ENCODE measurements at places on chromosomes 3 and 15. TPM values are rescaled to one million over a fixed set of nuclear protein-coding genes. Genes with fewer than 3 reads are reported as not detected.

GRCh38 chr15:70447928-70448698 lies 315.2 kb downstream of the UACA start:
- peak; percentile 58 for DNase-seq

DNA sequence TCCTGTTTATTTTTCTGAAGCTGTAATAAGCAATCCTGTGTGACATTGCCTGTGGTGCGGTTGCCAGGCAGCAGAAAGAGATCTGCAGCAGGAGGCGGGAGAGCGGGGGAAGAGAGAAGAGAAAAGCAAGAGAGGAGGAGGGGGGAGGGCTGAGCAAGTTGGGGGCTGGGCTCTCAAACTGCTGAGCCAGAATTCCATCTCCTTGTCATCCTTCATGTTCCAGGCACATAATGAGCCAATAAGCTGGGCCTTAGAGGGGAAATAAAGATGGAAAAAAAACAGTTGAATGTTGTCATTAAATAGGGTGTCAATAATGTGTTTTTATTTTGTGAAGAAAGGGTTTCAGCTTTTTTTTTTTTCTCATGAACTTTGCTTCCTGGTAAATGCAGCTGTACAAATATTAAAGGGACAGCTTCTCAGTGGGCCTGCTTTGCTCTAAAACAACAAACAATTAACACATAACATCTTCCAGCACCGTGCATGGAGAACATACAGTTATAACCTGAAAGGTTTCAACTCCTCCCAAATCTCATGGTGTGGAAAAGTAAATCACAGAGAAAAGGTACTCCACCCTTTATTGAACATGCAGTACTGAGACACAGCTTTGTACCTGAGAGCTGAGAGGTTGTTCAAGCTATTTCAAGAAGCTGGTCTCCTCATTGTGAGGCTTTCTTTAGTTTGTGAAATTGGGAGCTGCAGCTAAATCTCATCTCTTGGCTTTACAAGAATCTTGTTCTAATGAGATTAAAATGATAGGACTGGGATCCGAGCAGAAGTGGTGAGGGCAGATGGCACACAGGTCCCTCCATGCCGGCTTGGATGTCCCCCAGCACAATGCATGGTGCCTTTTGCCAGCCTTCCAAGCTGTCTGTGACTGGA lies 451.1 kb upstream of the KCNMB2 start:
- peak; percentile 100 for DNase-seq

- no peak for DNase-seq
These were observed 18.5 kb downstream of the C3orf85 start for GRCh38 chr3:109154979-109155378.

GRCh38 chr15:67137951-67138848 lies 72.8 kb downstream of the SMAD3 start:
- DNase-seq: peak; percentile 62

DNA sequence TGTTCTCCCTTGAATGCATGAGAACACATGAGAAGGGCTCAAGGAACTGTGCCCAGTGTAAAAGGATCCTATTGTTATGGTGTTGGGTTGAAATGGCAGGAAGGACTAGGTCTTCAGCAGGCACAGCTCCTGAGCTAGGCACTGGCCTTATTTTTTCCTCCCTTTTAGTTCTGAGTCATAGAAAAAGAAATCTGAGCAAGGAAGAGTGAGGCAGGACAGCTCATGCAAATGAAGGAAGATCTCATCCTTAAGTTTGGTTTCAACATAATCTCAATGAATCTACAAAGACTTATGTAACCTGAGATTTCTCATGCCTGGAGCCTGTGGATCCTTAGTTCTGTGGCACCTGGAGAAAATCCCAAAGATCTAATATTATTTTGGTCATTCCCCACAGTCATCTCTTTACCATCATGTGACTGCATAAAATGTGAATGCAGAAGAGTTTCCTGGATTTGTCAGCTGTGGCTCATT lies 188.6 kb upstream of the TBL1XR1 start:
- no peak for DNase-seq

GRCh38 chr3:160564949-160565441 lies 376 bp downstream of the KPNA4 start:
- peak; percentile 77 for DNase-seq

GRCh38 chr3:9721700-9722060 lies 9.9 kb upstream of the BRPF1 start:
- DNase-seq: no peak

- DNase-seq: peak; percentile 41
These were observed 164.0 kb upstream of the NR2F2 start for GRCh38 chr15:96166223-96167200.

GRCh38 chr15:81160312-81161159 lies 26.5 kb downstream of the CFAP161 start:
- peak; percentile 78 for DNase-seq

The LRTM1 gene
- not detected for polyA plus RNA-seq

The CCDC191 gene
- polyA plus RNA-seq: 3.5 TPM

The TLR9 gene
- polyA plus RNA-seq: 0.37 TPM
